ENCODE measurements at places on chromosomes 7 and 10.
A peak's percentile ranks its signal among the peaks of the same experiment; 100 is the strongest.

- no peak for DNase-seq
Observed at GRCh38 chr10:52106899-52107298, 207.2 kb upstream of the DKK1 start.

GRCh38 chr10:132101529-132101928 is 35.8 kb downstream of the JAKMIP3 start:
- DNase-seq = peak; percentile 57

- DNase-seq = no peak
Observed at GRCh38 chr10:93287775-93288174, 194.4 kb downstream of the MYOF start.

GRCh38 chr7:155244675-155245074 is 53.0 kb upstream of the INSIG1 start:
- DNase-seq = no peak

- DNase-seq = no peak
Observed at GRCh38 chr10:86751477-86751876, 4.9 kb upstream of the BMPR1A start.
